NCI-H1694 treated with DMSO at 0.1 percent for 48 hours (cell line): ENCODE measurements at places on chromosomes 16 and 17.

DNA sequence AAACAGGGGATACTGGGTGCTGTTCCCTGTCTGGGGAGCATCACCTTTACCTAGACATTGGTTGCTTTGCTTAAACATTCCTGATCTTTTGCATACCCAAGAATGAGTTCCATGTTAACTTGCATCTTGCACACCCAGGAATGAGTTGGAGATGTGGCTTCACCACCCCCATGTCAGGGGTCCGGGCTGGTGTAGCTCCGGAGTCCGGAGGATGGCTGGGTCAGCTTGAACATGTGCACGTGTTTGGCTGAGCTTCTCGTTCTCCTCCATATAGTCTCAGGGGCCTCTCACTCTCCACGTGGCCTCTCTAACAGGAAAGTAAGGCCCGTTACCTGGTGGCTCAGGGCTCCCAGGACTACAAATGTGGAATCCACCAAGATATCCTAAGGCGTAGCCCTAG is 18.2 kb upstream of the AMZ2 start:
- DNase-seq = no peak

DNA sequence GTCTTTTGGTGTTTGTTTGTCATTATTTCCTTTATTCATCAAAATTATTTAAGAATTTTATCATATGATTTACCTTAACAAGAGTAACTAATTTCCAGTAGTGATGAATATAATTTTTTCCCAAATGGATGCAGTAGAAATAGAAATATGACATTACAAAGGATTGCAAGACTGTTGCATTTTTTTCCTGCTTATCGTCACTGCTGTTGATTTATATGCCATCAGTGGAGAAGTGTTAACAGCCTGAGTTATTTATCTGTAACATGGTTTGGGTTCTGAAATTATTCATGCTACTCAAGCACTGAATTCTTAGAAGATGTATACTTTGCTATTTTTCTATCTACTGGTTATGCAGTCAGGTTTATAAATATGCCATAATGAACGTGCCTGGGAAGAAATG is 68.6 kb downstream of the TMEM100 start:
- DNase-seq = no peak

- DNase-seq = no peak
Measured at GRCh38 chr17:80424261-80424660, 9.3 kb downstream of the ENDOV start.

DNA sequence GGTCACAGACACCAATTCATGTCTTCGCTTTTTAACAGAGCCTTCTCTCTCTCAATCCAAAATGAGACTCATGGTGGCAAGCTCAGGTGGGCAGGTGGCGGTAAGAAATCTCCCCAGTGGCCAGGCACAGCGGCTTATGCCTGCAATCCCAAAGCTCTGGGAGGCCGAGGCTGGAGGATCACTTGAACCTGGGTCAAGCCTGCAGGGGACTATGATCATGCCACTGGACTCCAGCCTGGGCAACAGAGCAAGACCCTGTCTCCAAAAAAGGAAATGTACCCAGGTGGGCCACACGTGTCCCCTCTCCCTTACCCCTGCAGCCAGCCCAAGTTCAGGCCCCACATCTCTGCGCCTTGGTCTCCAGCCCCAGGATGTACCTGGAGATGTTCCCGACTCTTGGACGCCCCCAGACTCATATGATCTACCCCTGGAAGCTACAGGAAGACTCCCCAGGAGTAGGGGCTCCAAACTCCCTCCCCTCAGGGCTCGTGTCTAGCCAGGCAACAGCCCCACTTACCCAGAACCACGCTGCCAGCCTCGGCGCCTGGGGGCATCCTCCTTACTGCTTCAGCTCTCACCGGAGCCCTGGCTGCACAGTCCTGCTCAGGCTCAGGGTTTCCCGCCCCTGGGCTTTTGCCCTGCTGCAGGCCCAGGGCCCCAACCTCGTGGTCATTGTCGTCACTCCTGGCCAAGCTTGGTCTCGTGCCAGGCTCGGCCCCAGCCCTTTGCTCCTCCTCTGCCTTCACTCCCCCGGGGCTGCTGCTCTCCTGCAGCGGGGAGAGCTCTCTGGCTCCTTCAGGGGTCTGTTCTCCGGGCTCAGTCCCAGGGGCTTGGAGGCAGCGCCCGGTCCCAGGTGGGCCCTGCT is 16.2 kb downstream of the MYLK3 start:
- no peak for DNase-seq

DNA sequence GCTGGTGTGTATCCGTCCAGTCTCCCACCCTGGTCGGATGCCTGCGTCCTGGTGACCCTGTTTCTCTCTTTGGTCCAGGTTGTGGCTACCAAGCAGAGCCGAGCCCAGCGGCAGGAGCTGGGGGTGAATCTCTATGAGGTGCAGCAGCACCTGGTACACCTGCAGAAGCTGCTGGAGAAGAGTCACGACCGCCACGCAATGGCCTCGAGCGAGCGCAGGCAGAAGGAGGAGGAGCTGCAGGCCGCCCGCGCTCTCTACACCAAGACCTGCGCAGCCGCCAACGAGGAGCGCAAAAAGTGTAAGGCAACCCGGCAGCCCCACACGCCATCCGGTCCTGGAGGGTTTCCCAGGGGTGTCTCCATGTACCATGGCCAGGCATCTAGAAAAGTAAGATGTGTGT is 13.5 kb downstream of the CCDC40 start:
- no peak for DNase-seq

DNA sequence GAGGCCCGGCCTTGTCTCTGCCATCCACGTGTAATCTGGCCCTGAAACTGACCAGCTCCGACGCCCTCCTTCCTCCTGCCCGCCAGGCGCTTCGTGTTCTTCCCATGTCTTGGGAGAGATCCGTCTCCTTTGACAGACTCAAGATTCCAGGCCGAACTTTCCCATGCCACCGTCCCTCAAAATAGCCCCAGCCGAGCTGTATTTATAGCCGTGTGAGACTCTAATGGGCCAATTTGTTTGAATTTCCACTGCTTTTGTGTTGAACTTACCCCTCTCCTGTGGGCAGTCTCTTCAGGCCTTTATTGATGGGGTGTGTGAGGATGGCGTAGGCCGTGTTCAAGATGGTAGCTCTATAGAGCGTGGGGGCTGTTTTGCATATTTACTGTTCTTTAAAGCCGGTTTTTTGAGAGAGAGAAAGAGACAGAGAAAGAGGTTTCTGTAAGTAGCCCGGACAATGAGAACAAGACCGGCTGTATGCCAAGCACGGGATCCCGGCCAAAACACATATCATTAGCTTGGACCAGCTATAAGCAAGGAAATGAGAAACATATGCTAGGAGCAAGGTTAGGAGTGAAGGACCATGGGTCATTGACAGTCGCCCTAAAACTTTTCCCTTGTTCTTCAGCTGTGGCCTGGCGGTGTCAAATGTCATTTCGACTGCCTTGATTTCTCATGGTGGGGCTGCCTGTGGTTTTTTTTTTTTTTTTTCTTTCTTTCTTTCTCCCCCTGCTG is 124.5 kb upstream of the ZFHX3 start:
- DNase-seq = peak; percentile 62

DNA sequence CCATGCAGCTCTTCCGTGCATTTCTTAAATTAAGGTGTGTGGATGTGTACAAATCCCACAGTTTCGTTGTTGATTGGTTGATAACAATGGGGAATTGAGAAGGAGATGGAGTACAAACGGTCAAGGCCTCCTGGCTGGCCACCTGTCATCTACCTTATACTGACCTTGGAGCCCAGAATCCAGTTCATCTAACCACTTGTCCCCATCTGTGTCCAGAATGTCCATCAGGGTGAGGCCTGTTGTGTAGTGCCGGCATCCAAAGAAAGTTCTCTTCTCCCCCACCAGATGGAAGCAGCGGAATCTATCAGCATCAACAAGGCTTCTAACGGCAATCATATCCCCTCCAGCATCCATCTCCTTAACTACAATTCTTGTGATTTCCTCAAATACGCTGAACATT is 1.5 kb downstream of the GSDMB start:
- DNase-seq = no peak

DNA sequence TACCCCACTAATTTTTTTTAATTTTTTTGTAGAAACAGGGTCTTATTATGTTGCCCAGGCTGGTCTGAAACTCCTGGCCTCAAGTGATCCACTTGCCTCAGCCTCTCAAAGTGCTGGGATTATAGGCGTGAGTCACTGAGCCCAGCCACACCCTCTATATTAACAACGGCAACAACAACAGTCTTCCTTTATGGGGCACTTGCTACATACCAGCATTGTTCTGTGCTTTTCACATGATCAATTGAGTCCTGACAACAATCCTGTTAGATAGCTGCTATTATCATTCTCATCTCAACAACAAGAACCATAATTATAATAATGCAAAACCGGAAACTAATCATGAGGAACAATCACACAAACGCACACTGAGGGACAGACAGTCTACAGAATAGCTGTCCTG is 12.6 kb upstream of the ARL5C start:
- no peak for DNase-seq

DNA sequence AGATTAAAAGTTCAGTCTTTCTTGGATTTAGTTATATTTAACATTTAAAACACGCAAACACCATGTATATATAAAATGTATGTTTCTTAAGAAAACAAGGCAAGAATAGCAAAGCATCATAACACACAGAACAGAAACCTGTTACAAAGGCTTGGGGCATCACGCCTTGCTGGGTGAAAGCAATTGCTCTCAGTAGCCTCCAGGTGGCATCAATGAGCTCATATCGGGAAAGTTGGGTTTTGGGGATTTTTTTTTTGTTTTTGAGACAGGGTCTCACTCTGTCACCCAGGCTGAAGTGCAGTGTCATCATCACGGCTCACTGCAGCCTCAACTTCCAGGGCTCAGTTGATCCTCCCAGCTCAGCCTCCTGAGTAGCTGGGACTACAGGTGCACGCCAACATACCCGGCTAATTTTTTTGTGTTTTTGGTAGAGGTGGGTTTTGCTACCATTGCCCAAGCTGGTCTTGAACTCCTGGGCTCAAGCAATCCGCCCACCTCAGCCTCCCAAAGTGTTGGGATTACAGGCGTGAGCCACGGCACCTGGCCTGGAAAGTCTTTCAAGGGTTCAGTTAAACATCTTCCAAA is 56.9 kb downstream of the CYB5D2 start:
- peak; percentile 52 for DNase-seq

GRCh38 chr17:15965528-15965927 is 20.6 kb downstream of the ADORA2B start:
- DNase-seq = no peak

DNA sequence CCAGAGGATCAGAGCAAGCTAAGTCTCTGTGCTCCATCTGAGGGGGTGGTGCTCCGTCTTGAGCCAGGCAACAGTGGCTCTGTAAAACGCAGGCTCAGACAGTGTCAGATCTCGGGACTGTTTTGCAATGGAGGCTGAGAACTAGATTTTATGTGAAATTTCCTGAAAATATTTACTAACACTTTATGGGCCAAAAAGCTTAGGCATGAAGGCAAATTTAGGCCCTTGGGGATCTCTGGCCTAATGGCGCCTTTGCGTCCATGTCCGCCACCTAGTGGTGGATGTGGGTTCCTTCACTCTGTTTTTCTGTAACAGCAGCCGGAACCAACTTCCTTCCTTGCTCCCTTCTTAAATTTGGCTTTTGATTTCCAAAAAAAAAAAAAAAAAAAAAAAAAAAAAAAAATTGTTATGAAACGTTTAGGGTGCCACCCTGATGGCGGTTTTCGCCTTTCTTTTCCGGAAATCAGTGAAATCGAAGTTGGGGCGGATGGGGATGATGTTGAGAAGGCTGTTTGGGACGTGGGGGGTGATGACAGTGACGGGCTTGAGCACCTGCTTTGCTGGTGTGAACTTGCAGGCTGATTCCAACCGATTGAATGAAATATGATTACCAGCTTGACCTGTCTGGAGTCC is 14.0 kb upstream of the ELAC2 start:
- DNase-seq = peak; percentile 24

GRCh38 chr17:36027761-36028160 is 10.0 kb upstream of the CCL23 start:
- no peak for DNase-seq

DNA sequence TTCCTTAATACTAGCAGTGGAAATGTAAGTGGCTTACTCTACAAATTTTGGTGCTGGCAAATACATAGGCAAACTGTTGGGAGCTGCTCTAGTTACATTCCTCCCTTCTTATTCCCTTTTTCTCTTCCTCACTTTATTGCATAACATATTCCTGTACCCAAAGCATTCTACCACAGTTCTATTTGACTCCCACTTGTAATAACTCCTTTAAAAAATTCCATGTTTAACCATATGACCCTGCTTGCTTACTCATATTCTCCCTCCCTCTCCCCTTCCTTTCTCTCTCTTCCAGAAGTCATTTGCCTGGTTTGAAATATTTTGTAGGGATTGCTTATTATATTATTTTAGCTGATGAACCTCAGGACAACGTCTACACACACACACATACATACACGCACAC is 22.7 kb downstream of the NQO1 start:
- no peak for DNase-seq

GRCh38 chr16:66099306-66099705 is 267.2 kb upstream of the CDH5 start:
- DNase-seq = no peak

DNA sequence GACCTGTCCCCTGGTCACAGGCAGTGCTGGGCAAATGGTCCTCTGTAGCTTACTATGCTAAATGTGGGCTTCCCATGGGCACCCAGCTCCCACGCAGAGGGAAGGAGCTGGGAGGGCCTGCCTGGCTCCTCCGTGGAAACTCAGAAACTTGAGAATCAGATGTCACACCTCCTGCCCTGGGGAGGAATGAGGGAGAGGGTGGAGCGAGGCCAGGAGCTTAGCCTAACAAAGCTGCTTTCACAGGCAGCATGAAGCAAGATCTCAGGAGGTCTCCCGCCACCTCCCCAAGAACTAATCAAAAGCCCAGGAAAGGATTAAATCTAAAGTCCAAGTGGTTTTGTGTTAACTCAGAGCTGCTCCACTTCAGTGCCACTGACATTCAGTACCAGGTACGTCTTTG is 33.6 kb upstream of the XYLT2 start:
- no peak for DNase-seq

DNA sequence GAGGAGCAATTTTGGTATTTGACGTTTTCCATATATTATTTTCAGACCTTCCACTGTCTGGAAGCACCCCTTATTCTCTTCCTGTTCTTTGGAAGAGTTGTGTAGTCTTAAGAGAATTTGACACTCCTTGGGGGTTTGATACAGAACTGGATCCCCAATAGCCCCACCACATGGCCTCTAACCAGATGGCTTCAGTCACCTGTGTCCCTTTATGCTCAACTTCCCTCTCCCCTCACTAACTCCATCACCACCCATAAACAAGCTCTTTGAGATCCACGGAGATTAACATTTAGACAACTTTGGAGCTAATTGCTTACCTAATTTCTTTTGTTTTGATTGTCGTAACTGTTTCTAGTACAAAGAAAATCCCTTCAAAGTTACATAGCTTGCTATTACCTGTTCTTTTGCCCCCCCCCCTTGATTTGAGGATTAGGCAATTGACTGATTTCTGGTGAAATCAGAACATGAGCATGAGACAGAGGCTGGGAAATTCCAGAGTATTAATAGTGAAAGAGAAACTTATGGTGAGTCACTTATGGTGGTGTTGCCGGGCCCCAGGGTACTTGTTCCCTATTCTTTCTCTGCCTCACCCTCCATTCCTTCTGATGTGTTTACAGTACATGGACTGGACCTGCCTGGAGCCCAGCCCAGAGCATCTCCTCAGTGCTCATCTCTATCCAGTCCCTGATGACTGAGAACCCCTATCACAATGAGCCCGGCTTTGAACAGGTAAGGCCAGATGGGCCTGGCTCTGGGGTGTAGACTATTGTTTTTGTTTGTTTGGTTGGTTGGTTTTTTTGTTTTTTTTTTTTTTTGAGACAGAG is 7.5 kb downstream of the UBE2Z start:
- DNase-seq = no peak

GRCh38 chr16:76729525-76729924 is 452.3 kb downstream of the CNTNAP4 start:
- DNase-seq = no peak
